ENCODE measurements at places on chromosomes 5 and 9.

- DNase-seq, result no peak
These were observed 74.2 kb upstream of the FBXL7 start for GRCh38 chr5:15425766-15426165.

DNA sequence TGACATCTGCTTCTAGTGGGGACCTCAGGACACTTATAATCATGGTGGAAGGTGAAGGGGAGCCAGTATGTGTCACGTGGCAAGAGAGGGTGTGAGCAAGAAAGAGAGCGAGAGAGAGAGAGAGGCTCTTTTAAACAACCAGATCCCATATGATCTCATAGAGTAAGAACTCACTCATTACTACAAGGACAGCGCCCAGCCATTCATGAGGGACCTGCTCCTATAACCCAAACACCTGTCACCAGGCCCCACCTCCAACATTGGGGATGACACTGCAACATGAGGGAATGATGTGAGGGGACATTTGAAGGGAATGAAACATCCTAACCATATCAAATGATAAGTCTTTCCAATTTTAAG lies 427.5 kb downstream of the EFNA5 start:
- no peak for DNase-seq

GRCh38 chr5:106661866-106662265 lies 1008.9 kb downstream of the EFNA5 start:
- DNase-seq, result no peak

GRCh38 chr5:102767862-102768261 lies 12.8 kb downstream of the PAM start:
- DNase-seq, result no peak

DNA sequence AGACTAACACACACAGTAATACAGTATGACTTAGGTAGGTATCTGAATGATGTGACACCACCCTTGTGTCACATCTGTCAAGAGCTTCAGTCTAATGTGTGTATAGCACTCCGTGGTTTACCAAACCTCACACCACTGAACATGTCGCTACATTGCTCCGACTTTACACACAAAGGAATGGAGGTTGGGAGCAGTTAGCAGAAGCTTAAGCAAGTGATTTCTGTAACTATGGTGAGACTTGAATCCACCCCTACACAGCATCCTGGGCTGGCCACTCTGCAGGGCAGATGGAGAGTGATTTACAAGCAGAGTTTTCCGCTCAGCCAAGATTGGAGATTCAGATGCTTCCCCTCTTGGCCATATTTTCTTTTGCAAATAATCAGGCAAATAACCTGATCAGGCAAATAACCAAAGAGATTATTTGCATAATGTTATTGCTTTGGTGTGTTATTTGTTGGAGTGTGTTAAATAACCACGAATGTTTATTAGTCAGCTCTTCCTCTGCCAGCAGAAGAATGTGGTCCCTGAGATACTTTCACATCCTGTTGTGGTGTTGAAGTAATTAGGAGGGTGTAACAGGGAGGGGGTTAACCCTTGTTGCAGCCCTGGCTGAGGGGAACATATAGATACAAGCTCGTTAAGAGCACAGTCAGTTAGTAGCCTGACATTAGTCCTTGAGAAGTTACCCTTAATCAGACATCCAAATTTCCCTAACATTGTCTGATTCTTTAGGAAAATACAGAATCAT lies 92.8 kb downstream of the SNX18 start:
- DNase-seq, result no peak

- DNase-seq, result no peak
These were observed 724 bp downstream of the PRRC2B start for GRCh38 chr9:131394464-131395156.

- no peak for DNase-seq
These were observed 584.5 kb upstream of the DMAC1 start for GRCh38 chr9:8384091-8384490.

DNA sequence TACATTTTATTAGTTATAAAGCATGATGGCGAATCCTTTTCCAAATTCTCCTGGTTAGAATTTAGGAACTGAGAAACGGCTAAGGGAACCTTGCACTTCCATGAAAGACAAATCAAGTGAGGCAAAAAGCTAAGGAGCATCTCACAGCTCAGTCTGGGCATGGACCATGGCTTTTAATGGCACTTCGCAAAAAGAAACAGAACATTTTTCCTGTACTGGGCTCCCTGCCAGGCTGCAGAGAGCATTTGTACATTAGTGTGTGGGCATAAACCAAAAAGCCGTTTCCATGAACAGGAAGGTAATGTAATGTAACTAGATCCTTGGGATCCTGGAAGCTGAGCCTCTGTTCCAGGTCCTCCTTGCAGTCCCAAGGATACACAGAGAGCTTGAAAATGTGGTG lies 354.2 kb downstream of the MRPS30 start:
- DNase-seq, result no peak

DNA sequence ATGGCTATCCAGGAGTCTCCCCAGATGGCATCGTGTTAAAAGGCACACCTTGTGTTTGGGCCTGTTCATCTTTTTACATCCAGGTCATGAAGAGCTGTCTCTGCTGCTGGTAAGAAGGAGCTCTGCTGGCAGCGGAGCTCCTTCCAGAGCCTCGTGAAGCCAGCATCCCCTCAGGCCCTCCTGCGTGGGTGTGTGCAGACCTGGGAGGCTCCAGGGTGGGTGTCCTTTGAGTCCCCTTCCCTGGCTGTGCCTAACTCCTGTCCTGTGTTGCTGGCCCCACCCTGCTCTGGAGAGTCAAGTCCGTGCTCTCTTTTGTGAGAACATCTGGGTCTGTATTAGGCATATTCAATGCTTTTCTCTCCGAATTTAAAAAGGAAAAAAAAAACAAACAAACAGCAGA lies 149.6 kb upstream of the IRX2 start:
- no peak for DNase-seq

- no peak for DNase-seq
These were observed 3.6 kb upstream of the S1PR3 start for GRCh38 chr9:88987661-88988060.

DNA sequence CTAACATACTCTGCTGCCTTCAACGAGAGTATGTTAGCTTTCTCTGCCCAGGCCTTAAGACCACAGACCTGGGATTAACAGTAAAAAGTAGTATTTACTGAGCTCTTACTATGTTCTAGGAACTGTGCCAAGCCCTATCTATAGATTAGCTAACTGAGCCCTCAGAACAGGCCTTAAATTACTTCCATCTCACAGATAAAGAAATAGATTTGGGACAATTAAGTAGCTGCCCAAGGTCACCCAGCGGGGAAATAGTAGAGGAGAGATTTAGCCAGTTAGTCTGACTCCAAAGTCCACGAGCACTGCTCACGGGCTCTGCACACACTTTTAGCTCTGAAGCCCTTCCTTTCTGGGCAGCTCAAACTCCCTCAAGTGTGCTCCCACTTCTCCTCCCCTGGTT lies 64.5 kb upstream of the EQTN start:
- no peak for DNase-seq

- DNase-seq, result no peak
These were observed 268.6 kb upstream of the PTGER4 start for GRCh38 chr5:40410964-40411635.

GRCh38 chr5:174737330-174737729 lies 12.9 kb downstream of the MSX2 start:
- DNase-seq, result no peak

GRCh38 chr9:38029915-38030638 lies 39.0 kb downstream of the SHB start:
- no peak for DNase-seq

DNA sequence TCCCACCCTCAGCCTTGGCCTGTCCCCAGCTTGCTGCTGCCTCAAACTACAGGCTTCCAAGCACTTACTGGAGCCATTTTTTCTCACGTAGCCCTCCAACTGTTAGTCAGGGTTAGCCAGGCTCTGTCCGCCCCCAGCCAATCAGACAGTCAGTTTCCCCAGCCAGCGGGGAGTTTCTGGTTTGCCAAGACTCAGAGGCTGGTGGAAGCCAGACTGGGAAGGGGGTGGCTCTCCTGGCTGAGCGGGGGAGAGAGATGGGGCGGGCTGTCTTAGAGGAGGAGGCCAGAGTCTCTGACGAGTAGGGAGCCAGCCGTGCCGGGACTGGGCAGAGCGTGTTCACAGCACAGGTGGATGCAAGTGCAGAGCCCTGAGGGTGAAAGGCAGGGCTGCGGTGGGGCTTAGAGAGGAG lies 15.3 kb downstream of the PROP1 start:
- no peak for DNase-seq
